A172 (cell line): ENCODE measurements at places on chromosomes 2 and 18.
A peak's percentile ranks its signal among the peaks of the same experiment; 100 is the strongest.

GRCh38 chr18:45825258-45826044 lies at the start of gene SIGLEC15:
Gene SIGLEC15 (plus strand): TSS chr18:45825675. CDS start chr18:45825729, 54 bp downstream.
- DNase-seq = peak; percentile 44

DNA sequence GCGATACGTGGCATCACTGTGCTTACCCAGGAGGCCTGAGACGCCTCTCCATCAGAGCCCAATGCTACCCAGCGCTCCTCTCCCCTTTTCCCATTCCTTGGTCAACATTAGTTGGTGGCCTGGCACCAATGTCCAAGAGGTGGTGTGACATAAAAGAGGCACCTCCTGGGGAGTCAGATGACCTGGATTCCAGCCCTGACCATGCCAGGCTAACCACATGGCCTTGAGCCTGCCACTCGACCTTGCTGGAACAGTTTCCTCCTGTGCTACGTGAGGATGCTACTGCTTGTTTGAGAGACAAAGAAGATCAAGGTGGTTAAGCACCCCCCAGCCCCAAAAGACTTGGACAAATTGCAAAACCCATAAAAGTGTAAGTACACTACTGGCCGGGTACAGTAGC lies 76.6 kb downstream of the INPP4A start:
- DNase-seq = no peak

DNA sequence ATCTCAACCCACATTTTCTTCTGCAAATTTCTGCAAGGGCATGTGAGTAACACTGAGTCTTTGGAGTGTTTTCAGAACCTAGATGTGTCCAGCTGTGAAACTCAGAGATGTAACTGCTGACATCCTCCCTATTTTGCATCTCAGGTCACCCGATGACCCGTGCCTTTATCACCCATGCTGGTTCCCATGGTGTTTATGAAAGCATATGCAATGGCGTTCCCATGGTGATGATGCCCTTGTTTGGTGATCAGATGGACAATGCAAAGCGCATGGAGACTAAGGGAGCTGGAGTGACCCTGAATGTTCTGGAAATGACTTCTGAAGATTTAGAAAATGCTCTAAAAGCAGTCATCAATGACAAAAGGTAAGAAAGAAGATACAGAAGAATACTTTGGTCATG lies 8.0 kb downstream of the UGT1A1 start:
- no peak for DNase-seq

- DNase-seq = no peak
Observed at GRCh38 chr2:240169486-240170353, 29.3 kb upstream of the OTOS start.

- DNase-seq = no peak
Observed at GRCh38 chr2:18349421-18349820, 211.0 kb downstream of the RDH14 start.

DNA sequence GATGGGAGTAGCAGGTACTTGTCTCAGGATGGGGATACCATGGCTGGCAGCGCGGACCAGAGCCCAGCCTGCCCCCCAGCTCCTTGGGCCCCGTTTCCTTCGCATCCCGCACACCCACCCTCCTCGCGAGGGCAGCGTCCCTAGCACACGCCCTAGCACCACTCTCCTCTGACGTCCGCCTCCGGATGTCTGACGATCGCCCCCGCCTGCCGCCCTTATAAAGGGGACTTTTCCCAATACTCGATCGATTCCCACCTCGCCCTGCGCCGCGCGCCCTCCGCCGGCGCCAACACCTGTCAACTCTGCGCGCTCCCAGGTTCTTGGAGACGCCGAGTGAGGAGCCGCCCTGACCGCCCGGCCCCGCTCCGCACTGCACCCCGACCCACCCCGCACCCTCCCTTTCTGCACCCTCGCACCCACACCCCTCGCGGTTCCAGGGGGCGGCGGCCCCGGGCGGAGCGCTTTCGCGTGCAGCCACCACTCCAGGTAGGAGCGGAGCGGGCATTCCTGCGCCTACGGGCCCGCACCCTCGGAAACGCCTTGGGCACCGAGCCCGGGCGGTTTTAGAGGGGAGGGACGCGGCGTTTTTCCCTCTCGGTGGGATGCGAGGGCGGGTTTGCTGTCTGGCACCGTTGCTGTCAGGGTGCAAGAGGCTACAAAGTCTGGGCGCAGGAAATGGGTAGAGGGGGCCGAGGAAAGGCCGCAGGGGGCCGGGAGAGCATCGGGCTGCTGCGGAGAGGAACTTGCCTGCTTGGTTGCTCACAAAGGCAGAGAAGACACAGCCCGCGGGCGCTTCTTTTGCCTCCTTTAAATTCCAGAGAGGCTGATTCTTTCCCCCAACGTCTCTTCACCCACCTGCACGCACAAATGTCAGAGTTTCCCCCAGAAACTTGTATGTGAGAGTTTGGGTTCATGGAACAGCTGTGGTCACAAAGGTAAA lies at the start of gene SLC5A7:
TSS of gene SLC5A7 (plus strand) at position 247 of the 940 bp plus-strand sequence. CDS start 1,632 bp downstream, outside the sequence.
- DNase-seq = no peak

- no peak for DNase-seq
Observed at GRCh38 chr2:179133016-179133415, 83.1 kb upstream of the CCDC141 start.

- DNase-seq = no peak
Observed at GRCh38 chr2:233363744-233364235, 9.5 kb downstream of the DGKD start.
